ENCODE measurements at places on chromosomes 6 and 20.

- no peak for DNase-seq
Observed at GRCh38 chr6:31723245-31723979, at the start of gene MPIG6B. Gene MPIG6B (plus strand): TSS chr6:31723373. CDS start chr6:31723384, 11 bp downstream.

GRCh38 chr6:7992002-7992815 is 72.0 kb downstream of the BLOC1S5 start:
- no peak for DNase-seq

DNA sequence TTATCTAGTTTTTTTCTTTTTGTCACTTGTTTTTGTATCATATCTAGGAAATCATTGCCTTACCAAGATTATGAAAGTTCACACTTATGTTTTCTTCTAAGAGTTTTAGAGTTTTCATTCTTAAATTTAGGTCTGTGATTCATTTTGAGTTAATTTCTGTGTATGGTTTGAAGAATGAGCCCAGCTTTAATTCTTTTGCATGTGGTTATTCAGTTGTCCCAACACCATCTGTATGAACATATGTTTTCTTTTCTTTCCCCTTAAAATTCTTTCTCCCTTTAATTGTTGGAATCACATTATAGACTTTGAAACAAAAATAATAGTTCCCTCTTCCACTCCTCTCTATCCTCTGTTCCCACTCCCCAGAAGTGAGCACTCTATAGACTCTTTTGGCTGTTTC is 85.4 kb downstream of the SLX4IP start:
- DNase-seq: no peak

DNA sequence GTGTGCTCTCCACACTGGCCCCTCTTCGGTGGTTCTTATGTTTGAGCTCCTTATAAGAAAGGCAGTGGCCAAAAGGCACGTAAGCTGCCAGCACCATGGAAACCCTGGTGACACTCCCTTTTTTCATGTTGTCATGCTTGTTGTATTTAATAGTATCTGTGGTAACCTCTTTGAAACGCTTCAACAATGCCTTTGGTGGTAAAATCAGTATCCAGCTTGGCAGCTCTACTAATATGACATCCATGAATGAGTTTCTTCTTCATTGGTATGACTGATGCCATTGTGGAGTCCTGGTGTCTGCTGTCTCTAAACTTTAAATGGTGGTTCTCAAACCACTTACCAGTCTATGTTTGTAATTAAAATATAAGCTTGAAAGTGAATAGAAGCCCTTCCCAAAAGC is 10.7 kb upstream of the MYLK2 start:
- DNase-seq: no peak

- no peak for DNase-seq
Observed at GRCh38 chr6:31202259-31203166, 32.0 kb upstream of the POU5F1 start.

- DNase-seq: no peak
Observed at GRCh38 chr6:150145830-150146229, 3.0 kb downstream of the PPP1R14C start.

DNA sequence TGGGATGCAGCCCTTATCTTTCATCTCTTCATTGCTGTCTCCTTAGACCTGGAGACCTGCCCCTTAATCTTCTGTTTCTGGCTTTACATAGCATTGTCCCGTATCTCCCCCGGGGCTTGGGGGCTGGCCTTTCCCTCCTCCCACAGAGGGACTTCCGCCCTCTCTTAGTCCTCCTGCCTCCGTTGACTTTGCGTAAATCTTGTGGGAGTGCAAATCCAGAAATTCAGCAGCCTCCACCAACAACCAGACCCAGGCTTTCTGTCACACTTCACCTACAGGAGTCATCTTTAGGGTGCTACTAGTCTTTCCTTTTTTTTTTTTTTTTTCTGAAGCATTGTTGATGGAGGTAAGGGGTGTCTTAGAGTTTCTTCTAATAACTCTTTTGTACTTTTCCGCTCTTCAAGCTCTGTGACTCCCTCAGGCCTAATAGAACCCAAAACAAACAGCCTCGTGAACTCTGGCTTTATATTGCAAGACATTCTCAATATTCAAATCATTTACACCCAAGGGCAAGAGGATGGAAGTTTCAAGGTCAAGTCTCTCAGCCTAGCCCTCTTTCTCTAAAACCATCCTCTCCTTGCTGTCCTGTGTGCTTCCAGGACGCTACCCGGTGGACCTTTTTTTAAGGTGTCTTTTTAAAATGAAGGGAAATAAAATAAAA is 66.2 kb downstream of the RREB1 start:
- no peak for DNase-seq

DNA sequence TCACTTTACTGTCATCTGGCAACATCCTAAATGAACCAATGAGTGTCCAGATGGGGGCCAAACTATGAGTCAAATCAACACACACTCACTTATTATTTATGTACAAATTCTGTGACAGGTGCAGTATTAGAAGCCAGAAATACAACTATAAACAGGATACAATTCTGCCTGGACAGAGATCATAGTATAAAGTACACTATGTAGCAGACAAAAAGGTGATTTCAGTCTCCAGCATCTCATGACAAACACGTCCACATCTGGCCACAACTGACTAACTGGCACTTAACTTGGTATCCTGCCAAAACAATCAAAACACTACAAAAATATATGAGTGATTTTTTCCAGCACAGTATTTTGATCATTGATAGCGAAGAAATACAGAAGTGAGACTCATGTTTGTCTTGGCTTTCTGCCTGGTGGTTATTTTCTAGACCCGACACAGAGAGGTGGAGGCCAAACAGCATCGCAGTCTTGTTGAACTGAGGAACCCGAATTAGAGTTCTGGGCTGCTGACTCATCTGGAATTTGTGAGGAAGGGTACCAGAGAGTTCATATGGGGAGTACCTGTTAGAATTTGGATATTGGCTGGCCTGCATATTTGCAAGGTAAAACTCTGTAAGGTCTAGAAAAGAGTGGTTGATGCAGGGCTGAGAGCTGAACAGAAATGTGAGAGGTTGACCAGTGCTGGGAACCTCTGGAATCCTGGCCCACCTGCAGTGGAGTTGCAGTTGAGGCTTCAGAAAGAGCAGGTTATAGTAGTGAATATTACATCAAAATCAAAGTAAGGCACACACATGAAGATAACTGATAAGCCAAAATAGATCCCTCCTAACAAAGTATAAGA is 475.2 kb downstream of the PTPRT start:
- no peak for DNase-seq

DNA sequence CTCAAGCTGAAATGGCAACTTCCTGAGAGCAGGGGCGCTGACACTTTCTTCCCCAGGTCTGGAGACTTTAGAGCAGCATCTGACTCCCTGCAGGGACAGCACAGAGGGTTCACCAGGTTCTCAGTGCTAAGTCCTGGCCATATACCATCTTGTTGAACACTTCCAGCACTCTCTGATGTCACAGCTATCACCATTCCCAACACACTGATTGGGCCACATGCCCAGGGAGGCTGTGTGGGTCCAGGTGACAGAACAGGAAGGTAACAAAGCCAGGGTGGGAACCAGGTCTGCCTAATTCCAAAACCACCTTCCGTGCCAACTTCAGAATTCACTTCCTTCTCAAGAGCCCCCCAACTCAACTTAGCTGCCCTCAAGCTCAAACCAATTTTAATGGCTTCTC is 4.3 kb downstream of the APCDD1L start:
- no peak for DNase-seq

DNA sequence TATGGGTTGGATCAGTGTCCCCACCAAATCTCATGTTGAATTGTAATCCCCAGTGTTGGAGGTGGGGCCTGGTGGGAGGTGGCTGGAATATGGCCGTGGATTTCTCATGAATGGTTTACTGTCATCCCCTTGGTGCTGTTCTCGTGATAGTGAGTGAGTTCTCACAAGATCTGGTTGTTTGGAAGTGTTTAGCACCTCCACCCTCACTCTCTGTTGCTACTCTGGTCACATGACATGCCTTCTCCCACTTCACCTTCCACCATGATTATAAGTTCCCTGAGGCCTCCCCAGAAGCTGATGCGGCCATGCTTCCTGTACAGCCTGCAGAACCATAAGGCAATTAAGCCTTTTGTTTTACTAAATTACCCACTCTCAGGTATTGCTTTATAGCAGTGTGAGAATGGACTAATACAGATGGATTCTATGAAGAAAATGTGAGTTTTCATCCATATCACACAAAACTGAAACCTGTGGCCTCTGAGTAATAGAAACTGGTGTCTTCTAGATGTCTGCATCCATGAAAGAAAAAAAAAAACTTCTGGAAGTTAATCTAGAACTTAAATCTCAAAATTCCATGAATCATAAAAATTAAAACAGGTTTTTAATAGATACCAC is 39.3 kb downstream of the MBOAT1 start:
- no peak for DNase-seq

- DNase-seq: no peak
Observed at GRCh38 chr6:138979365-138979764, 8.7 kb downstream of the REPS1 start.
